ENCODE measurements at places on chromosomes 5 and 9. TPM values are rescaled to one million over a fixed set of nuclear protein-coding genes. Genes with fewer than 3 reads are reported as not detected.

Gene IL3
- total RNA-seq, result not detected

- DNase-seq, result no peak
These were observed 87.8 kb upstream of the RGS7BP start for GRCh38 chr5:64418013-64418412.

GRCh38 chr5:73626814-73627313 is 868 bp downstream of the ARHGEF28 start:
- no peak for DNase-seq

DNA sequence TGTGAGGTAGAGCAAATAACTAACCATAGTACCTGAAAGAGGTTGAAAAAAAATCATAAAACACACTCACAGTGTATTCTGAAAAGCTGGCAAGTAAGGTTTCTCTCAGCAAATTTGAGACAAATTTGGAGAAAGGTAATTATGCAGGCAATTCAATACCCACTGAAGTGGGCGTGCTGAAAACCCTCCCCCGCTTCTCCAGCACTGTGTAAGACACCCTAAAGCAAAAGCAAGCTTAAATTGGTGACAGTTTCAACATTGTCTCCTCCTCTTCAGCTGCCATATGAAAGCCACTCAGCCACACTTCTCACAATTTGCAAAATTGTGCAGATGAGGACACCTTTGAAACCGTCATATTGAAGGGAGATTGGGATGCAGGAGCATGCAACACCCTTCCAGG is 322.3 kb upstream of the CDH6 start:
- DNase-seq, result no peak

DNA sequence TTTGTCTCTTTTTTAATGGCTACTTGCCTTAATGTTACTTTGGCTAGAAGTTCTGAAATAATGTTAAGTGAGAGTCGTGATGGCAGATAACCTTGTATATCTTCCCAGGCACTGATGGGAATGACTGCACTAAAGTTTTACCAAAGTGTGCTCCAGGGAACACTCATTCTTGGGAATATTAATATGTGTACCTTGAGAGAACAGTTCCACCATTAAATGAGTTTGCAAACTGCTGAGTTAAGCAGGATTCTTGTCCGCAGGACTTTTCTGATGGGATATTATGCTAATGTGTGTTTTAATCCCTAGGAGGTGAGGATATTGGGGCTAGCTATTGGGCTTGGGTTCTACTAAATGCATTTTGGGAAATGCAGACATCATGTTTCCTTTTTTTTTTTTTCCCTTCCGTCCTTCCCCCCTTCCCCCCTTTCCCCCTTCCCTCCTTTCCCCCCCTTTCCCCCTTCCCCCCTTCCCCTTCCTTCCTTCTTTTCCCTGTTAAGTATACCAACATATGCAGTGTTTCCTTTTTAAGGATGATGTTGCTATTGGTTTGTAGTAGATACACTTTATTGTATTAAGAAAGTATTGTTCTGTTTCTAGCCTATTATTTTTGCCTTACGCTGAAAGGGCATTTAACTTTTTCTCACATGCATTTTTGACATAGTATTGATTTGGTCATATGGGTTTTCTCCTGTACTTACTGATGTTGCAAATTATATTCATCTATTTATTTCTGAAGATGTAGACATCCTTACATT is 15.5 kb downstream of the ZBTB34 start:
- DNase-seq, result no peak

GRCh38 chr5:85263125-85263524 is 878.4 kb upstream of the EDIL3 start:
- DNase-seq, result no peak

DNA sequence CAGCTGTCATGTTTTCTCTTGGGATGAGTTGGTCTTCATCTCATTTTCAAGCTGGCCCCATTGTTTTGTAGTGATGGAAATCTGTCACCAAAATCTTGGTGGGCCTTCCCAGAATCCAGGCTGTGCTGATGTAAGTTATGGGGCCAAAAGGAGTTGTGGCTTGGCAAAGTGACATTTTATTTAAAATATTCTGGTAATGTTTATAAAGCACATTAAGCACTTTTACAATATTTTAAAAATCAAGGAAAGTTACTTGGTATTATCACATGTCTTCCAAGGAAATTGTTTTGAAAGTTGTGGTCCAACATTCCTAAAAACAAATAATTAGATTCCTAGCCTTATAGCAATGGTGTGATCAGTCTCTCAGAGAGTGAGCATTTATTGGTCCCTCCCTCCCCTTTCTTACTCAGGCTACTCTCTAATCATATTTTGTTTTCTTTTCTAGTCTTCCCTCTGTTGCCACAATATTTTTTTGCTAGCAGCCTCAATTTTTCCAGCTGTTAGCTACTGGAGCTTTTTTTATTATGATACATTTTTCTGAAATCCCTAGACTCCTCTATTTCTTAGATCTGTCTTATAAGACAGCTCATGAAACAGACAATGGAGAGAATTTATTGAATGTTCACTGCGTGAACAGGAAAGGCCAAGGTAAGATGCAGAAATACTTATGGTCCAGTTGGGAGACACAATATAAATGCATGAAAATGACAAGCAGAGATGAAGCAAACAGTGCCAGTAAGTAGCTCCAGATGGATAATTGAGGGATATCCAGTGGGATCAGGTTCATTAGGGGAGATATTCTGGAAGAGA is 408.1 kb upstream of the ZNF608 start:
- no peak for DNase-seq

DNA sequence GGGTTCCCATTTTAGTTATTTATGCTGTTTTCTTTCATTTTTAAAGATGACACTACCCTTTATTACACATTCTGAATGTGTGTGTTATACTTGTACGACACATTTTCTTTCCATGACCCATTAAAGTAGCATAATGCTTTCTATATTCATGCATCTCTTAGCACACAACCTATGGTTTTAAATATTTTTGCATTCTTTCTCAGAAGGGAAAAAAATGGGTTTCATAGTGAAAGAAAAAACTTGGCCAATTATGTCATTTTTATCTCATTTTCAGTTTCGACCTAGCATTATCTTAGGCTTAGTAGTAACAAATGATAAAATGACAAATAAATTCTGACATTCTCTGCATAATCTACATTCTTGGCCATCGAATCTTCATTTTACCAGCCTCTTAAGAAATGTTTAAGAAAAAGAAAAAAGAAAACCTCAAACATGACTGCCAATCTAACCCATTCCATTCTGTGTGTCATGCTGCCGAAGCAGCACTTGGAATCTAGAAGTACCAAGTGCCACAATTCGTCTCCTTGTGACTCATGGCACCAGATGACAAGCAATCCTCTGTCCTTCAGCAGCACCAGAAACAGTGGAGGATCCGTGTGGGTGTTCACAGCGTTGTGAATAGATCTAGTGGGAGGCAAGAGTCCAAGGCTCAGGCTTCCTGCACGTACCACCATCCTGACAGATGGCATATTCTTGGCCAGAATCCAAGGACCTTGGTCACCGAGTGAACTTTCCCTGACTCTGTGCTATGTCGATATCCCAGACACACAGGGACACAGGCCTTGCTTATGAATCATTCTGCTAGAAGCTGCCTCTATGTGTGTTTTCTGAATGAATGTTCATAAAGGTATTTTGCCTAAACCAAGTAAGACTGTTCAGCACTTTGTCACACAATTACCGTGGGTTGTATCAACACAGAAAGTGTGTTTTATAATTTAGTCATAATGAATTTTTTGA is 502.7 kb downstream of the NR2F1-AS1 start:
- peak; percentile 96 for DNase-seq

DNA sequence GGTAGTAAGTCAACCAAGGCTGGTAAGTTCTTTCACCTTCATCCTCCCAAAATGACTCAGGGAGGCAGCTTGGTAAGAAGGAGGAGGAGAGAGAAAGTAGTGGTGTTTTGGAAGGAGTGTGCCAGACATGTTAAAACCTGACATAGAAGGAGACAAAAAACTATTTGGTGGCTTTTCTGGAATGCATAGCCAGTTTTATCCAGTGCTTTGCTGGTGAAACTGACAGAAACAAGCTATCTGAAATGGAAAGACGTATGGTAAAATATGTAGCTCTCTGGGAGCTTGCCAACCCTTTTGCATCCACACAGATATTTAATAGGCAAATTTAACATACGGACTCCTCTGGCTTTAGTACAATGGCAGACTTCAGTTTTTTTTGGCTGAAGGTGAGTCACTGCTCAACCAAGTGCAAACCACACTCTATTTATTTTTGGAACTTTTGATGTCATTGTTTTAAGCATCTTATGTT is 45.4 kb downstream of the RAB14 start:
- DNase-seq, result peak; percentile 46

- DNase-seq, result no peak
These were observed 174.6 kb upstream of the DAPK1 start for GRCh38 chr9:87322840-87323635.

Measured in lung microvascular endothelial cell (primary cell).